ENCODE measurements at places on chromosomes 13 and 19. TPM values are rescaled to one million over a fixed set of nuclear protein-coding genes. Genes with fewer than 3 reads are reported as not detected.

GRCh38 chr19:1279782-1280341, 4.5 kb downstream of the FAM174C start:
- H3K4me3 ChIP-seq: no peak overlapping the region
- peaks cover 10% of the 10 kb centered on the region for H3K4me1 ChIP-seq
- peaks cover 14% of the 10 kb centered on the region for H3K27me3 ChIP-seq
- H3K27ac ChIP-seq: no peak overlapping the region
- H3K36me3 ChIP-seq: peaks cover 23% of the 10 kb centered on the region
- DNase-seq: peak; percentile 100

DNA sequence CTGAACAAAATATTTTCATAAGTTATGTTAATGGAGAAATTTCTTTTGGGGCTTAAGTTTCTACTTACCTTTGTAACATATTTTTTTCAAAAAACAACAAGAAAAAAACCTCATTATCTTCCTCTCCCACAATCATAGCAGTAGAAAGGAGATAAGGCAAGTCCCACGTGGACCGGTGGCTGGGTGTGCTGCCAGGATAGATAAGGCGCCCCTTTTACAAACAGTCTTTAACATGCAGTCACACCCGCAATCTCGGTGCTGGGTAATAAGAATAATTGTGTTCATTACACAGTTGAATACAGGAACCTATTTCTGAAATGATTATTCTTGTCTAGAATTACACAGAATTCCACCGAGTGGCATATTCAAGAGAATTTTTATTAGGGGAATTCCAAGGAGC, 1202.3 kb downstream of the UQCRFS1 start:
- no peaks in the 10 kb centered on the region for H3K36me3 ChIP-seq
- peak; percentile 34 for DNase-seq
- H3K27ac ChIP-seq: no peak overlapping the region
- H3K27me3 ChIP-seq: no peaks in the 10 kb centered on the region

- no peaks in the 10 kb centered on the region for H3K36me3 ChIP-seq
- DNase-seq: peak; percentile 66
- no peaks in the 10 kb centered on the region for H3K27me3 ChIP-seq
- H3K4me3 ChIP-seq: no peak overlapping the region
- no peak overlapping the region for H3K27ac ChIP-seq
- no peaks in the 10 kb centered on the region for H3K4me1 ChIP-seq
These were observed 30.2 kb upstream of the HTR2A start for GRCh38 chr13:46926916-46927590.

The KIR2DL4 gene
- not detected for total RNA-seq

GRCh38 chr13:30985637-30986205, 53.3 kb downstream of the TEX26 start:
- DNase-seq: no peak
- no peaks in the 10 kb centered on the region for H3K36me3 ChIP-seq
- no peak overlapping the region for H3K27ac ChIP-seq
- H3K4me3 ChIP-seq: no peak overlapping the region
- peaks cover 5% of the 10 kb centered on the region for H3K4me1 ChIP-seq
- no peaks in the 10 kb centered on the region for H3K27me3 ChIP-seq

- H3K36me3 ChIP-seq: no peaks in the 10 kb centered on the region
- no peak overlapping the region for H3K27ac ChIP-seq
- H3K4me1 ChIP-seq: peaks cover 2% of the 10 kb centered on the region
- peak overlapping the region; percentile 68 for H3K4me3 ChIP-seq
These were observed 144.5 kb upstream of the ZNF536 start for GRCh38 chr19:30227661-30228112.

DNA sequence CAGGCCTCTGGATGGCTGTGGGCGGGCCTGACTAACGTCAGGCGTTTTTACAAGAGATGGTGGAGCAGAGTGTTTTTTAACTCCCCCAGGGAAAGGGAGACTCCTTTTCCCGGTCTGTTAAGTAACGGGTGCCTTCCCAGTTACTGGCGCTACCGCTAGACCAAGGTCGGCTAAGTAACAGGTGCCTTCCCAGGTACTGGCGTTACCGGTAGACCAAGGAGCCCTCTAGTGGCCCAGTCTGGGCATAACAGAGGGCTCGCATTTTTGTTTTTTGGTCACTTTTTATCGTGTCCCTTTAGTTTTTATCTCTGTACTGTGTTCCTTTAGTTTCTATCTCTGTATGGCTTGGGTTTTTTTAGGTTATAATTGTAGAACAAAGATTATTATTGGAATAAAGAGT, 10.0 kb downstream of the ZNF383 start:
- H3K4me3 ChIP-seq: no peak overlapping the region
- no peak overlapping the region for H3K27ac ChIP-seq
- no peaks in the 10 kb centered on the region for H3K4me1 ChIP-seq
- DNase-seq: no peak

GRCh38 chr13:109706015-109706715, 80.2 kb downstream of the IRS2 start:
- no peaks in the 10 kb centered on the region for H3K4me1 ChIP-seq
- no peak overlapping the region for H3K27ac ChIP-seq
- no peaks in the 10 kb centered on the region for H3K27me3 ChIP-seq
- DNase-seq: no peak
- H3K36me3 ChIP-seq: no peaks in the 10 kb centered on the region

- no peaks in the 10 kb centered on the region for H3K36me3 ChIP-seq
- no peak overlapping the region for H3K4me3 ChIP-seq
- H3K27me3 ChIP-seq: no peaks in the 10 kb centered on the region
- H3K27ac ChIP-seq: no peak overlapping the region
- no peak for DNase-seq
These were observed 164.6 kb downstream of the TNFSF13B start for GRCh38 chr13:108433976-108434755.

DNA sequence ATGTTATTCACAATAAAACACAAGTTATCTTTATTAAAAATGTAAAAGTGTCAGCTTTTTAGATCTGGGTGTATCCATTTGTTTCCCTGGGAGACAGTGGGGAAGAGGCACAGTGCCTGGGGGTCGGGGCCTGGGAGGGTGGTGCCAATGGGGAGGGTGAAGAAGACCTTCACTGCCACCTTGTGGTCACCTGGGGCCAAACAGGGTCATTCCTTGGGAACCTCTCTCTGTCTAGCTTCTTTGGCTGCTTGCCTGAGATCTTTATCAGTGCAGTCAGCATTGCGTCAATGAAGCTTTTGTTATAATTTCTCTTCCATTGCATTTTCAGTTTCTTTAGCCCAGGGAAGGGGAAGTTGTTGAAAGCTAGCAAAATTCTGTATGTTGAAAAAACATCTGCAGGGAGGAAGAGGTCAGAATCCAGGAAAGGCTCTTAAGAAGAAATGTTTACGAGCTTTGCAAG, 39.1 kb downstream of the PCDH8 start:
- H3K4me1 ChIP-seq: no peaks in the 10 kb centered on the region
- no peak overlapping the region for H3K4me3 ChIP-seq
- no peaks in the 10 kb centered on the region for H3K36me3 ChIP-seq
- peak; percentile 87 for DNase-seq

DNA sequence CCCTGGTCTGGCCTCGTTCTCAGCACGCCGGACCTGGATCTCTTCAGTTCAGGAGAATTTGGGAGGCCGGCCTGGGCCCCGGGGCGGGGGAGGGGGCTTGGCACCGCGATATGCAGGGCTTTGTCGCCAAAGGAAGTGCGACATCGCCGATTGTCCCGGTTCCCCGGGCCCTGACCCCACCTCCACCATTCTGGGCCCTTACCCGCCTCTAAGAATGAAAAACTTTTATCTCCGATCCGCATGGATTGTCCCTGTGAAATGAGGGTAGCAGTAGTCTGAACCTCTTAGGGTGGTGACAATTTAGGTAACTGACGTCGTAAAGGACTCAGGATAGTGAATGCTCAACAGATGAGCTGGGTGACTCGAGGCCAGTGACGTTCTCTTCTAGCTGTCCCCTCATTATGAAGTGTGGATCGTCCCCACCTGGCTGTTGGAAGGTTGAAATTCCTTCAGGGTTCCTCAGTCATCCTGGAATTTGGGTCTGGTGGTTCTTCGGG, 650 bp downstream of the DDA1 start:
- H3K27me3 ChIP-seq: no peaks in the 10 kb centered on the region
- peak; percentile 92 for DNase-seq
- peaks cover 22% of the 10 kb centered on the region for H3K36me3 ChIP-seq
- H3K27ac ChIP-seq: peak overlapping the region; percentile 78
- peaks cover 33% of the 10 kb centered on the region for H3K4me1 ChIP-seq
- H3K4me3 ChIP-seq: peak overlapping the region; percentile 100

DNA sequence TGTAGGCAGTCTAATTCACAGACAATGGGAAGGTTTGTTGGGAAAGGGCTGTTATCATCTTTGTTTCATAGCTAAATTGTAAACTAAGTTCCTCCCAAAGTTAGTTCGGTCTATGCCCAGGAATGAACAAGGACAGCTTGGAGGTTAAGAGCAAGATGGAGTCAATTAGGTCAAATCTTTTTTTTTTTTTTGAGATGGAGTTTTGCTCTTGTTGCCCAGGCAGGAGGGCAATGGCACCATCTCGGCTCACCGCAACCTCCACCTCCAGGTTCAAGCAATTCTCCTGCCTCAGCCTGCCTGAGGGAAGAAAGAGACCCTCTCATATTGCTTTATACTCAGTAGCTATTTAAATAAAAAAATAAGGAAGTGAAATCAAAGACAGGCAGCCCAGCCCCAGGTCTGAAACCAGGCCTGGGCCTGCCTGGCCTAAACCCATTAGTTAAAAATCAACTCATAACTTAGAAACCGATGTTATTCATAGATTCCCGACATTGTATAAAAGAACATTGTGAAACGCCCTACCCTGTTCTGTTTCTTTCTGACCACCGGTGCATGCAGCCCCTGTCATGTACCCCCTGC, 297.4 kb upstream of the SGCG start:
- H3K4me3 ChIP-seq: no peak overlapping the region
- H3K4me1 ChIP-seq: no peaks in the 10 kb centered on the region
- H3K27ac ChIP-seq: no peak overlapping the region
- no peaks in the 10 kb centered on the region for H3K36me3 ChIP-seq

GRCh38 chr13:41325752-41326151, 14.7 kb downstream of the NAA16 start:
- no peaks in the 10 kb centered on the region for H3K27me3 ChIP-seq
- peaks cover 17% of the 10 kb centered on the region for H3K36me3 ChIP-seq
- no peak overlapping the region for H3K4me3 ChIP-seq

DNA sequence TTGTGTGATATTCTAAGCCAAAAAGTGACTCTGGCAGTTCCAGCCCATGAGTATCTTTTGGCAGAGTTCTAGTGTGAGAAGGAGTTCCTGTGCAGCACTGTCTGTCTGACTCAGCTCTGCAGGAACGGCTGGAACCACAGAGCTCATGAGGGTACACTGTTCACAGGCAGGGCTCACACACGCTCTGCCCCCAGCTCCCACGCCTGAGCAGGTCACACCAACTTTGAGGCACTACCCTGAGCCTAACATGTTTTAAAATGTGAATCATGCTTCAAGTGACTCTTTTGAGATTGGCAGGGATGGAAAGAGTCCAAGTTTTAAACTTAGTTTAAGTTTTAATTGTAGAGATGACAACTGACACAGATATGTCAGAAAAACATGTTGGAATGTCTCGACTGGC, 1203.3 kb downstream of the UQCRFS1 start:
- no peak overlapping the region for H3K4me3 ChIP-seq
- no peak for DNase-seq
- H3K36me3 ChIP-seq: no peaks in the 10 kb centered on the region
- no peaks in the 10 kb centered on the region for H3K4me1 ChIP-seq

The GET3 gene
- 99.5 TPM for total RNA-seq

The NLRP5 gene
- not detected for total RNA-seq

GRCh38 chr19:53908935-53909415, at the start of gene CACNG7:
CACNG7 (plus strand) TSS chr19:53909278; CDS start chr19:53912832, 3,554 bp downstream.
- peak; percentile 83 for DNase-seq
- H3K4me3 ChIP-seq: no peak within 1 kb of the TSS
- peaks cover 55% of the 10 kb centered on the region for H3K27me3 ChIP-seq
- no peaks in the 10 kb centered on the region for H3K4me1 ChIP-seq
- no peak within 1 kb of the TSS for H3K27ac ChIP-seq
- no peaks in the 10 kb centered on the region for H3K36me3 ChIP-seq

GRCh38 chr19:39845933-39846677, at the start of gene FBL:
FBL (minus strand) TSS chr19:39846379; CDS start chr19:39846300, 79 bp downstream.
- H3K4me3 ChIP-seq: peak within 1 kb of the TSS; percentile 92
- no peaks in the 10 kb centered on the region for H3K36me3 ChIP-seq
- peaks cover 25% of the 10 kb centered on the region for H3K4me1 ChIP-seq
- peak; percentile 99 for DNase-seq

- peaks cover 19% of the 10 kb centered on the region for H3K4me1 ChIP-seq
- DNase-seq: no peak
- H3K4me3 ChIP-seq: peak overlapping the region; percentile 82
- peak overlapping the region; percentile 85 for H3K27ac ChIP-seq
These were observed 1.4 kb upstream of the PAN3 start for GRCh38 chr13:28136916-28137315.

Measured in osteoblast (primary cell).